ENCODE measurements at places on chromosomes 6 and 20.

- peak; percentile 45 for DNase-seq
Measured at GRCh38 chr6:17705428-17705777, 1.3 kb downstream of the NUP153 start.

GRCh38 chr20:13426870-13427269, 205.8 kb downstream of the ISM1 start:
- DNase-seq = no peak

- no peak for DNase-seq
Measured at GRCh38 chr6:121896363-121896762, 460.9 kb downstream of the GJA1 start.

DNA sequence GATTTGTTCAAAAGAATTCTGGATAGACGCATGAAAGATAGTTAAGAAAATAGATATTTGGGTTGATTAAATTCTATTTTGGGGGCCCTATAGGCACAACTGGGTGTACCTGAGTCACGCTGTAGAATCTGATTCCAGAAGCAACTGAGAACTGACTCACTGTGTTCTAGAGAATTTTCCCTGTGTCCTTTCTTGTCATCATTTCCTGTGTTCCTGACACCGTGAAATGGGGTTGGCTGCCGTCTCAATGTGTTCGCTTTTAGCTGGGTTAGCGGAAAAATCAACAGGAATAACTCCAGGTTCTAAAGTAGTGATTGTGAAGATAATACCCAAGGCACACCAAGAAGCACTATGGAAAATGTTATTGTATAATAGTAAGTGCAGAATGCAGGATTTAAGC, 5.0 kb downstream of the GCNT2 start:
- no peak for DNase-seq

- no peak for DNase-seq
Measured at GRCh38 chr6:16740097-16740496, 21.2 kb downstream of the ATXN1 start.

DNA sequence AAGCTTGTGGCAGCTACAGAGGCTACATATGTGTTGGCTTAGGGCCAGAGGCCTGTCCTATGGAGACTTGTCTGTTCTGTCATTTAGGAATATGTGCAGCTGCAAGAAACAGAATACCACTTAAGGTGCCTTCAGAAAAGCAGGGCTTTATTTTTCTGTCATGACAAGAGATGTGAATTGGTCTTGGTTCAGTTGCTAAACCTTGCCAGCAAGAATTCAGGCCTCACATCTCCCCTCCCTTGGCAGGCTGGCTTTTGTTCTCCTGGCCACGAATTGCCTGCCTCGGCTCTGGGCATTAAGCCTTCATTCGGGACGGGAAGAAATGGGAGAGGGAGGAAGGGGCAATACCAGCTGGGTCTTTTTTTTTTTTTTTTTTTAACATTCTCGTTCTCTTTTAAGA, 82.4 kb upstream of the TGM3 start:
- DNase-seq = no peak

DNA sequence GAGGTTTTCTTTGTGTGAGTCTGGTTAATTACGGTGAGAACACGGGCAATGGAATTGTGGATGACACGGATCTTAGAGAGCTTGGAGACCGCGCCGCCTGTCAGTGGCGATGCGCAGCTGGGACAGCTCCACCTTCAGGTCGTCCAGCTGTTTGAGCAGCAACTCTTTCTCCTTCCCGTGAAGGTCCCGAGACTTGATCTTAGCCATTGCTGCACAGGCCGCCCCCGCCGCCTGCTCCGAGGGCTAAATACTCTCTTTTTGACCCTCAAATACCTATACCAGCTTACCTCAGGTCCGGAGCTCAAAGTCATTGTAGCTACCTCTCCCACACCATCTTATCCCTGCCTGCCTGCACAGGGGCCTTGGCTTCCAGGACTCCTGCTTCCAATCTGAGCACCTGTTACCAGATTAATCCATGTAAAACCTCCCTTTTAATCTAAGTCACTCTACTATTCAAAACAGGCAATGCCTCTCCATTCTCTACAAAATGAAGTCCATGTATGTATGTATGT, 100.2 kb downstream of the PREP start:
- no peak for DNase-seq

DNA sequence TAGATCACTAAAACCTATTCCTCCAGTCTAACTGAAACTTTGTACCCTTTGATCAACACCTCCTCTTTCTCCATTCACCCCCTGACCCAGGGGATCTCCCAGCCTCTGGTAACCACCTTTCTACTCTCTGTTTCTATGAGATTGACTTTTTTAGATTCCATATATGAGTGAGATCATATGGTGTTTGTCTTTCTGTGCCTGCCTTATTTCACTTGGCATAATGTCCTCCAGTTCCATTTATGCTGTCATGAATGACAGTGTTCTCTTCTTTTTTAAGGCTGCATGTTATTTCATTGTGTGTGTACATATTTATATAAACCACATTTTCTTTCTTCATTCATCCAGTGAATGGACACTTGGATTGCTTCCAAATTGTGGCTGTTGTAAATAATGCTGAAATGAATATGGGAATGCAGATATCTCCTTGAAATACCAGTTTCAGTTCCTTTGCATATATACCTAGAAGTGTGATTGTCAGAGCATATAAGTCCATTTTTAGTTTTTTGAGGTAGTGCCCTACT, 57.7 kb downstream of the DHX35 start:
- no peak for DNase-seq

GRCh38 chr6:137869549-137870307, 2.7 kb downstream of the TNFAIP3 start:
- no peak for DNase-seq

GRCh38 chr20:18992418-18992817, 178.8 kb downstream of the SCP2D1 start:
- no peak for DNase-seq

- peak; percentile 71 for DNase-seq
Measured at GRCh38 chr20:11890331-11891076, 27.2 kb upstream of the BTBD3 start.

DNA sequence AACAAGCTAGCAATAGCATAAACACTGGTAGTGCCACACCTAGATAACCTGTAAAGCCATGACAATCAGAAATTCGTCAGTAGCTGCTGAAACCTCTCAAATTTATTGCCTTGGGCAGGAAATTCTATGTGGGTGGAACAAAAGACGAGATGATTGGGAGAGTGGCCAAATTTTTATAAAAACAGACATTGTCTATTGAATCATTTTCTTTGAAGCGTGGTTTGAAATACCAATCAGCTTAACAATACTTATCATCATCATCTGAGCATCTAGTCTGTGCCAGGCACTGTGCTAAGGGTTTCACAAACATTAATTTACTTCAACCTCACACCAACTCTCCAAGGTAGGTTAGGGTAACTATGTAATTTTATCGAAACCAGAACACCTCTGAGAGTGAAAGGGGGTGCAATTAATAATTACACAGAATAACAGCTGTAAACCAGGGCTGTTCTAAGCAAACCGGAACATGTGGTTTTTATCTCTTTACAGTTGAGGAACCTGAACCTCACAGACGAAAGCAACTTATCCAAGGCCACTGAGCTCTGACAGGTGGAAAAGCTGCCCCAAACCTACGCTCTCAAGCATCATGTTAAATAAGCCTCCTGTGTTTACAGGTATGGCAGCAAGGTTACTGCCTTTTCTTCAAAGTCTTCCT, 43.4 kb downstream of the NHSL1 start:
- no peak for DNase-seq

Data from NCI-H446 (cell line).